ENCODE measurements at places on chromosomes 16 and 17.

DNA sequence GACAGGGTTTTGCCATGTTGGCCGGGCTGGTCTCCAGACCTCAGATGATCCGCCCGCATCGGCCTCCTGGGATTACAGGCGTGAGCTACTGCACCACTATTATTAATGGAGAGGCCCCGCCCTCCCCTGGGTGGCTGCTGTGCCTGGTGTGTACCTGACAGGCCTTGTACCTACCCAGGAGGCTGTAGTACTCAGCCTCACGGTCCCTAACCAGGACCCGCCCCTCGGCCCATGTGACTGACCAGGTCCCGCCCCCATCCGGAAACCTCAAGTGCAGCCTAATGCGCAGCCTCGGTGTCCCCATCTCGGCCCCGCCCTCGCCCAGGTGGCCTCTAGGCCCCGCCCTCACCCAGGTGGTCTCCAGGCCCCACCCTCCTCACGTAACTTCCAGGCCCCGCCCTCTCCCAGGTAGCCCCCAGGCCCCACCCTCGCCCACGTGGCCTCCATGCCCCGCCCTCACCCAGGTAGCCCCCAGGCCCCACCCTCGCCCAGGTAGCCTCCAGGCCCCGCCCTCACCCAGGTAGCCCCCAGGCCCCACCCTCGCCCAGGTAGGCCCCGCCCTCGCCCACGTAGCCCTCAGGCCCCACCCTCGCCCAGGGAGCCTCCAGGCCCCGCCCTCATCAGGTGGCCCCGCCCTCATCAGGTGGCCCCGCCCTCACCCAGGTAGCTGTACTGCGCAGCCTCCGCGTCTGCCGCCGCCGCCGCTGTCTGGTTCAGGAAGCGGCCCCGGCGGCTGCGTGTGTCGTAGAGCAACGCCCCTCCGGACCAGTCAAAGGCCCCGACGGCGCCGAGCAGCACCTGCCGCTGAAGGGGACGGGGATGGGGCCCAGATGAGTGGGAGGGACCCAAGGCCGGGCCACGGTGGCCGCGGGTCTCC, 31.0 kb downstream of the HASPIN start:
- peak; percentile 70 for DNase-seq

DNA sequence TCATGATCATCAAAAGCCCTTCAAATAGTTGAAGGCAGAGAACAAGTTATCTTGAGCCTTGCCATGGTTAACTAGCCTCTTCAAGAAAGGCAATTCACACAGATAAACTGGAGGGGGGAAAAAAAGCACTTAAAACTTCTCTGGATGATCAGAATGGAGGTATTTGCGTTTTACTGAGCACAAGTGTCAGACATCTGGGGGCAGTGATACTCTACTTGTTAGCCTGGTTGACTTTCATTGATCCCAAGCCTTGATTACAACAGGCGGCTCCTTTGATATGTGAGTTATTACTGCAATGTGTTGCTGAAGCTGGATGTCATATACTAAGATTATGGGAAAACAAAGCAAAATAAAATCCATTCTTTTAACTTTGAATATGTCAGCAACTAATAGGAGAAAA, 155.0 kb upstream of the HS3ST3A1 start:
- DNase-seq: no peak

DNA sequence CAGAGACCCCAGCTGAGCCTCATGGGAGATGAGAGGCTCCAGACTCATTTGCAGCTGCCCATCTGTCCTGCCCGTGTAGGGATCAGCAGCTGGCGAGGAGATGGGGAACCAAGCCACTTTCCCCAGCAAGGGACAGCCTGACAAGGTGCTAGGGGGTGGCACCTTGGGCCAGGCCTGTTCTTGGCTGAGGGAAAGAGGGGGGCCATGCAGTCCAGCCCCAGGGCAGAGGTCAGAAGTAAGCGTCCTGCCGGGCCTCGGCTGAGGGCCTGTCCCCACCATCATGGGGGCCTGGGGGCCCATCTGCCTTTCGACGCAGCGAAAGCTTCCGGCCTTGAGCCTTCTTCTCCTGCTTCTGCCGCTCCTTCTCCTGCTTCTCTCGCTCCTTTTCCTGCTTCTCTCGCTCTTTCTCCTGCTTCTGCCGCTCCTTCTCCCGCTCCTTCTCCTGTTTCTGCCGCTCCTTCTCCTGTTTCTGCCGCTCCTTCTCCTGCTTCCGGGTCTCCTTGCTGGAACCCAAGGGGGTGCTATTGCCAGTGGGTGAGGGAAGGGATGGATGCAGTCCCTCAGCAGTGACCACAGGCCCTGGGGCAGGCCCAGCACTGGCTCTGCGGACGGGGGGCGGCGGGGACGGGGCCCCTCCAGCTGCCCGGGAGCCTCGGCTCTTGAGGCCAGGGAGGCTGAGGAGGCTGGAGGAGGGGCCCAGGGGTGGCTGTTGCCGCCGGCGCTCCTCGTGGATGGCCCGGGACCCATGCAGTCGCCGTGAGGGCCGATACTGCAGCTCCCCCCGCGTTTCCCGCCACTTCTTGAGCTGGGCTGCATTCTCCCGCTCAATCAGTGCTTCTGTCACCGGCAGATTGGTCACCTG, 2.8 kb upstream of the CD2BP2 start:
- no peak for DNase-seq

GRCh38 chr16:85931596-85932402, 32.8 kb downstream of the IRF8 start:
- no peak for DNase-seq

DNA sequence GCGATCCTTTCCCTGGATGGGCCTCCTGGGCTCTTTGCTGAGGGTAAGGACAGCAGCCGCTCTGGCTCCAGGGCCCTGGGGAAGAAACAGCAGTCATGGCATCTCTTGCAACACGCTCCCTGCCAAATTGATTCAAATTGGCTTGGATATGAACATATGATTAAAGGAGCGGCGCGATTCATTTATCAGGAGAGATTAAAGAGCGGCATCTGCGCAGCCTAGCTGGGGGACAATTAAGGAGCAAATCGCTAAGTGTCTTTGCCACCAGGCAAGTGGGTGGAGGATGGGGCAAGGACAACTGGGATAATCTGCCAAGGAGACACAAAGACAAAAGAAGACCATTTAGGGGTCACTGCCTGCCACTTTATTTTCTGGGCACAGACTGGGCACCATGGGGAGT, 27.8 kb downstream of the PIPOX start:
- no peak for DNase-seq

DNA sequence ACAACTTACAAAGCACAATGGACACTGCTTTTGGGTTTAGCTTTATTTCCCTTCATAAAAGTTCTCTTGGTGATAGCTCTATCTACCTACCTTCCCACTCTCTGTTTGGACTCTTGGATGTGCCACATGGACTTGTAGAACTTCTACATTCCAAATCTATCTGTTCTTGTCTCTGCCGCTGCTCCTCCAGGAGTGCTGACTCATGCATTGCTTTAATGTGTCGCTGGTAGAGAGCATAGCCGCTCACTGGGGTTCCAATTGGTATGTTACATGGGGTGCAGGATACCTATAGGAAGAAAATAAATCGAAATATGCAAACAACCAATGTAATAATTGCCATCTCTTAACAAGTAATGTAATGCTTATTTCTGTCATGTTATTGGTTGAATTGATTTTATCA, 92.1 kb downstream of the TTC19 start:
- DNase-seq: no peak

DNA sequence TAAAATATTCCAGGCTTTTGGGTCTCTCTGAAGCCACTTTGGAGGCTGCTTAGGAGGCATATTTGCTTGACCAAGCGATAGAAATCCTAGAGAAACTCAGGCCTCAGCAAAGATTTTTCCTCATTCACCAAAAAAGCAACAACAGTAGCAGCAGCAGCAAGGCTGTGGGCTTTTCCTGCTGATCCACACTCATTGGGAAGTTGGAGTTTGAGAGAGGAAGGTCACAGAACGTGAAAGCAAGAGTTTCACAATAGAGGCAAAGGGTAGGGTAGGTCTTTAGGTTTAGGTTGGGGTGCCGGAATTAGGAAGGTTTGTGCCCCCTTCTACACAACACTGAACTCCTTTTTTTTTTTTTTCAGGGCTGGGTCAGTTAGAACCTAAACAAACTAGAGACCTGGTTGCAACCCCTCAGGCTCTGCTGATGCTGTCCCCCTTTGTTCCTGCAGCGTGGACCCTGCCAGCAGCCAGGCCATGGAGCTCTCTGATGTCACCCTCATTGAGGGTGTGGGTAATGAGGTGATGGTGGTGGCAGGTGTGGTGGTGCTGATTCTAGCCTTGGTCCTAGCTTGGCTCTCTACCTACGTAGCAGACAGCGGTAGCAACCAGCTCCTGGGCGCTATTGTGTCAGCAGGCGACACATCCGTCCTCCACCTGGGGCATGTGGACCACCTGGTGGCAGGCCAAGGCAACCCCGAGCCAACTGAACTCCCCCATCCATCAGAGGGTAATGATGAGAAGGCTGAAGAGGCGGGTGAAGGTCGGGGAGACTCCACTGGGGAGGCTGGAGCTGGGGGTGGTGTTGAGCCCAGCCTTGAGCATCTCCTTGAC, 2.0 kb downstream of the TMUB2 start:
- no peak for DNase-seq

DNA sequence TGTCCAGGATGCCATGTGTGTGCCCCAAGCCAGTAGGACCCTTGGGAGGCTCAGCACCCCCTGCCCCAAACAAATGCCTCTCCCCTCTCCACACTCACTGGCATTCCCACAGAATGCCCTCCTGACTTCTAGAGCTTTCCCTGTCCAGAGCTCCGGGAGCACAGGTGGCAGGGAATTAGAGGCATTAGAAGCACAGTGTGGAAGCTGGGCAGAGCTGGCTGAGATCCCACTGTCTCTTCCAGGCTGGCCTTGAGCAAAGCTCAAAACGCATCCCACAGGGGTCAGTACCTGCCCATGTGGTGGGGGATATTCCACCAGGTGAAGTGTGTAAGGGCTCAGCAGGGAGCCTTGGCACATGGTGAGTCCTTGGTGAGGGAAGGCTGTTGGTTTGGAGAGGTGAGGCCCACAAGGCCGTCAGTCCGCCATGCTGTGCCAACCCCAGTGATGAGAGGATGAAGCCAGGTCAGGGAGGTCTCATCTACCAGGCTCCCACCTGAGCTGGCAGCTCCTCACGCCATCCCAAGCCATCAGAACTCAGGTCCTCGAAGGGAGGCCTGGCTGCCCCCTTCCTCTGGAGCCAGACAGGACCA, 18.1 kb downstream of the ENDOV start:
- DNase-seq: no peak

DNA sequence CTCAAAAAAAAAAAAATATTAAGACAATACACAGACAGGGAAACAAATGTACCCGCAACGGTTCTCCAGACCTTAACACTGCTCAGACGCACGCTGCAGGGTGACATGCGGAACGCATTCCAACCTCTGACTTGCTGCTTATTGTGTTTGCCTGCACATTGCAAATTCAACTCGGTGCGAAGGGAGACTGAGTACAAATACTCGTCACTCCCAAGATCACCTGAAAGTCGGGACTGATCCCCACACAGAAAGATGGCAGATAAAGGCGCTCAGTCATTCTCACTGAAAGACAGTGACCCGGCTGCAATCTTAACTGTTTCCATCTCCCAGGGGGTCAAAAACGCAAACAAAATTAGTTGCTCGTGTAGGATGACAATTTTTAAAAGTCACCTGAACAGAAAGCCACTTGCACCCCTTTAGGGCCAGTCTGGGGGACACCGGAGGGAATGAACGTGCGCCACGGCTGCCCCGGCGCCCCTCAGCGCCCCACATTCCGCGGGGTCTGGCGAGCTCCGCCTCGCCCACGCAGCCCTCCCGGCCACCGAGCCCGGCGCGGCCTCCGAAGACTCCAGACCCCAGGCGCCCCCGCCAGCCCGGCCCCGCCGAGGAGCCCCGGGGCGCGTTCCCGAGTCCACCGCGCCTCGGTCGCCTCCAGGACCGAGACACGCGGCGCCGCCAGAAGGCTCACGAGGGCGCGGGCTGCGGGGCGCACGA, 589 bp downstream of the CLCN7 start:
- no peak for DNase-seq

- no peak for DNase-seq
Measured at GRCh38 chr16:48381201-48381600, 4.0 kb downstream of the SIAH1 start.

DNA sequence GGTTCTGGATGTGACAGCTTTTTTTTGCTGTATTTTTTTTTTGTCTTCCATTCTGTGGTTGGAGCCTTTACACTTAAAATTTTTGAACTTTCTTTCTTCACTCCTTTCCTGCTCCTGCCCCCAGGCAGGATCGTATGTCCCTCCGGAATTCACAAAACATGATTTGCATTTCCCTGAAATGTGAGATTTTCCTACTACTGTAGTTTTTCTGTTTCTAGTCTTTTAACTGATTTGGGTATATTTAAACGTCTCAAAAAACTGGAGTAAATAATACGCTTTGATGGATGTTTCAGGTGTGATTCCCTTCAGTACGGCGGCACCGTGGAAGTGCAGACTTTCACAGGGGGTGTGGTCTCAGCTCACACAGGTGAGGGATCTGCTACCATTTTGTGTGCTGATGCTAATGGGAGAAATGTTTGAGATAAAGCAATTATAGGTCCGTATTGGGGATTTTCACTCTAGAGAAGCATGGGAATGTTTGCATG, 686 bp downstream of the SRCAP start:
- no peak for DNase-seq

DNA sequence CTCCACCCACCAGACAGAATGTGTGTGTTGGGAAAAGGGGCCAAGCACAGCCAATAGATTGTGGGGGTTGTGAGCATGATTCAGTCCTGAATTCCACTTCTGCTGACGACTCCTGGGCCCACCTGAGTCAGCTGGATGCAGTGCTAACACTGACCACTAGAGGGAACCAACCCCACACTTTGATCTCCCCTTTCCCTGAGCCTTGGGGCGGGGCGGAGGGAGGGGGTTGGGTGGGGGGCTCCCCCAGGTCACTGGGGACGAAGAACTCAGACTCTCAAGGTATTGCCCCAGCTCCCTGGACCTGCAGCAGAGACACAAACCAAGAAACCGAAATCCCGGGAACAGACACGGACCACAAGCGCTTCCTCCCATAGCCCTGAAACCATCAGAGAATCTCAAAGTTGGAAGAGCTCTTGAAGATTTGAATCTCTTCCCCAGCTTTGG, 621 bp upstream of the CSHL1 start:
- DNase-seq: peak; percentile 68

DNA sequence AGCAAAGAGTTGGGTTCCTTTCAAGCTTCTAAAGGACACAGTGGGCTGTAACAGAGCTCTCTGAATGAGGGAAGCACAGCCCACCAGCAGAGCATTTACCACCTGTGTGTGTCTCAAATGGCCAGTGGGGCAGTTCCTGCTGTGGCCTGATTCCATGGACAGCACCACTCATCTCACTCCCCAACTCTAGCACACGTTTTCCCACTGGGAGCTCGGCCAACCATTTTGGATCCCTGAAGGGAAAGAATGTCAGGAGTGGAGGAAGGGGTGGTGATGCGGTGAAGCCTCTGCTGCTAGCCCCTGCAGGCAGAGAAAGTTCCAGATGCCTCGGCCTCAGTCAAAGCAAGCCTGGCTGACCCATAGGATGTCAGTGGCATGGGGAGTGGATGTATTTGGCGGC, 86.6 kb downstream of the PLXDC1 start:
- no peak for DNase-seq

- DNase-seq: no peak
Measured at GRCh38 chr17:48002916-48003416, 32.1 kb downstream of the CDK5RAP3 start.

- DNase-seq: no peak
Measured at GRCh38 chr16:51875834-51876600, 670.9 kb downstream of the TOX3 start.

GRCh38 chr17:79160980-79161636, 86.5 kb downstream of the ENGASE start:
- DNase-seq: no peak

Data from activated naive CD4-positive, alpha-beta T cell treated with Interleukin-2 at 50 U/mL for 16 hours (primary cell).